ENCODE measurements at places on chromosomes 2 and 18. TPM values are rescaled to one million over a fixed set of nuclear protein-coding genes. Genes with fewer than 3 reads are reported as not detected.

GRCh38 chr2:12929758-12930157 is 213.0 kb downstream of the TRIB2 start:
- DNase-seq = no peak

Gene SERPINB12
- total RNA-seq = not detected

Gene GATA6
- total RNA-seq = 23.8 TPM

DNA sequence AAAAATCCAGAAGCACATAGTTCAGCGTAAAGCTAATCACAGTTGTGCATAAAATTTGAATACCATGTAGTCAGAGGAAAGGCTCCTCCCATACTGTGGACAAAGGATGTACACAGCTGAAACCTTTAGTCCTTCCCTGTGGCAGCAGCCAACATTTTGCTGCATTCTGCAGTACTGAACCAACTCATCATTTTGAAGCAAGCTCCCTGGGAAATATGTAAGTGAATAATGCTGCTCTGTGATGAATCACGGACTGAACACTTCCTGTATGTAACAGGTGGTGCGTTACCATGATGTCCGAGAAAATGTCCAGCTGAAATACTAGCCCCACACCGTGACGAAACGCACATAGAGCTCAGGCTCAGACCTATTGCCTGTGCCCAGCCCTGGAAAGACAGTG is 421.1 kb upstream of the RAB12 start:
- no peak for DNase-seq

DNA sequence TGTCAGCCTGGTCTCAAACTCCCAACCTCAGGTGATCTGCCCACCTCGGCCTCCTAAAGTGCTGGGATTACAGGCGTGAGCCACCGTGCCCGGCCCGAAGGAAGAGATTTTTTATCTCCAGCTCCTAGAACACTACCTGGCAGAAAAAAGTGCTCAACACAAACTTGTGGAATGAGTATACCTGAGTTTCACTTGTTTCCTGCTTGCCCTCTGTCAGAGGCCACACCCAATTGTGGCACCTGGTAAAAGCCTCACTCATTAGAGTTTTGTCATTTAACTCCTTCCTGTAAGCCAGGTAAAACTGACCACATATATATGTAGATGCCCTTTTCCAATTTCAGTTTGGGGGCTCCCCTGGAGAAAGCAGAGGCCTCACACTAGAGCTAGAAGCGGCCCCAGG is 42.2 kb upstream of the RTN4 start:
- DNase-seq = no peak

GRCh38 chr2:118569876-118570535 is 277.4 kb downstream of the EN1 start:
- no peak for DNase-seq

- no peak for DNase-seq
These were observed 68.1 kb downstream of the ANTXR1 start for GRCh38 chr2:69081001-69081580.

Gene FAM98A
- 47.9 TPM for total RNA-seq

DNA sequence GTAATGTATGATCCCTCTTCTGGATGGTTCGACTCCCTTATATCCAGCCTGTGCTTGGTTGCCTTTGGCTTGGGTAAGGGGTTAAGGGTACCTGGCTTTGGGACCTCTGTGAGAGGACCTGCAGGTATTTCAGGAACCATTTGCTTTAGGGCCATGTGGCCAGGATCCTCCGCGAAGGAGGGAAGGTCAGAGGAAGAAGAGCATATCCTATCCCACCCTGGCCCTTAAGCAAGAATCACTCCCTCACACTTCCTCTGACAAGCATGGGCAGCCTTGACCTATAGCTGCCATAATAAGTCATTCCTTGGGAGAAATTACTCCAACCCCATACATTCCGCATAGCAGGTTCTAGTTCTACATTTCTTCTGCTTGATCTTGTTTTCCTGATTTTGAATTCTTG is 59.1 kb upstream of the TXNDC2 start:
- no peak for DNase-seq

DNA sequence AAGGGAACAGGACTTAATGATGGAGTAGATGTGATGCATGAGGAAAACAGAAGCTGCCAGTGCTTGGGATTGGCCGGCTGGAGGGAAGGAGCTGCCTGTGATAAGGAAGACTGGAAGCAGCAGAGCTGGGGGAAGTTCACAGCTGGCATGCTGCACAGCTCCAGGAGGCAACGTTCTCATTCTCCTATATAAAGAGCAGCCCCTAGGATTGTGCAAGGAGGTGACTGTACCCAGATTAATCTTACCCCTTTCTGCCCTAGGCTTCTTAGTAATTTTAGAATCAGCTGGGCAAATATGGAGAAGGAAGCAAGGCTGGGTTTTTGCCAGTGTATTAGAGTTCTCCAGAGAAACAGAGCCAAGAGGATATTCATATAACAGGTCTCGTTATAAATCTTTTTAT is 155.8 kb downstream of the ALPK2 start:
- no peak for DNase-seq

- no peak for DNase-seq
These were observed 69.8 kb upstream of the WIPF1 start for GRCh38 chr2:174667250-174667860.

Gene GALM
- 13.0 TPM for total RNA-seq

- no peak for DNase-seq
These were observed 8.4 kb downstream of the SANBR start for GRCh38 chr2:61074100-61074499.

Gene G6PC2
- not detected for total RNA-seq

GRCh38 chr18:49874238-49874637 is 60.9 kb upstream of the ACAA2 start:
- DNase-seq = no peak

- no peak for DNase-seq
These were observed 206.1 kb downstream of the HAUS1 start for GRCh38 chr18:46310258-46310657.

DNA sequence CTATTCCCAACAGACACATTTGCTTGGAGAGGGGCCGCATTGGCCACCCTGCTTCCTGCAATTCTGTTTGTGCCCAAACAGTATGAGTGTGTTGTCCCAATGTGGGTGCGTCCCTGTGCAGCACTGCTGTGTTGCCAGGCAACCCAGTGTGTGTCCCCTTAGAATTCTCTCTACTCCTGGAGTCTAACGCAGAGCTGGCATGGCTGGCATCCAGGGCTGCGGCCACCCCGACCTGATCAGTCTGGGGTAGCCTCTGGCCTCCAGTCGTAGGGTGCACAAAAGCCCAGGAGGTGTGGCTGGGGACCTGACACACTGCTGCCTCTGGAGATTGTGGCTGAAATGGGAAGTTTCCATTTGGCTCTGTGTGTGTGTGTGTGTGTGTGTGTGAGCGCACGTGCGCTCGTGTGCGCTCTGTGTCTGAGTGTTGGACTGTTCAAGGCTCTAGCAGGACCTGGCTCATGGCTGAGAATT is 48.0 kb downstream of the TEX44 start:
- no peak for DNase-seq

Gene GTF2A1L
- not detected for total RNA-seq

DNA sequence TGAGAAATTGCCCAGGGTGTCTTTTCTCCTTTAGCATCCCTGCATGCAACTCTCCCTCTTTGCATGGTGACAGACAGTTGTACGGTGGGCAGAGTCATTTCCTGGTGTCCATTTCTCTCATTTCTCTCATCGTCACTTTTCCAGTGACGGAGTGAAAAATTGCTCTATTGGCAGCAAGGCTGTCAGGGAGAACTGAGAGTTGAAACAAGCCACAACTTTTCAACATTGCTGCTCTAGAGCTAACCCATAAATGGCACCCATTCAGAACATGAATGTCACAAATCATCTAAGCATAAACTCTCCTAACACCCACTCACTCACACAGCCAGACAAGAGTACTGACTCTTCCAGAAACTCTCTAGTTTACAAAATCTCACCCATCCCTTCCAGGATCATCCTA is 55.7 kb downstream of the ZC3H8 start:
- no peak for DNase-seq

DNA sequence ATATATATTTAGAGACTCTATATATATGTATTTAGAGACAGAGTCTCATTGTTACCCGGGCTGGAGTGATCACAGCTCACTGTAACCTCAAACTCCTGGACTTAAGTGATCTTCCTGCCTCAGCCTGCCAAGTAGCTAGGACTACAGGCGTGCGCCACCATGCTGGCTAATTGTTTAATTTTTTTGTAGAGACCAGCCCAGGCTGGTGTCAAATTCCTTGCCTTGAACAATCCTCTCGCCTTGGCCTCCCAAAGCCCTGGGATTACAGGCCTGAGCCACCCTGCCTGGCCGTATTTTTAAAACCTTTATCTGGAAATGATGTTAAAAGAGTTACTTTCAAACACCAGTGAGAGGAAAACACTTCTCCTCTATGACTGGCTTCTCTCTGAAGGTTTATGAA is 30.9 kb upstream of the PGAP1 start:
- DNase-seq = no peak

GRCh38 chr18:78021196-78021595 is 771.5 kb downstream of the GALR1 start:
- no peak for DNase-seq

DNA sequence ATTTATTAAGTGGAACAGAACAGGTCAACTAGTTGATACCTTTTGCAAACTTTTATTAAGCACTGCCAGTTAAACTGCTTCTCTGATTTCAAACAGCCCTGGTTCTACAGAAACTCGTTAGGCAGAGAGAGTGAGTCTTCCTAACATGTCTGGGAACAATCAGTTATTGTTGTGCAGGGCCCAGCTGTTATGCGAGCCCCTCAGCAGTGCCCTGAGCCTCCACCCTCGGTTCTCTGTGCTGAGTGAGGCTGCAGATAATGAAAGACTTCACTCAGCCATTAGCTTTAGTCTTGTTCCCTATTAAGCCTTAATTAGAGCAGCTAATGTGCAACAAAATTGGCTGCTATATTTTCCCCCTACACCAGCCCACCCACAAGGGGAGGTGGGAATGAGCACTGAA is 39.6 kb downstream of the KCTD18 start:
- DNase-seq = no peak

DNA sequence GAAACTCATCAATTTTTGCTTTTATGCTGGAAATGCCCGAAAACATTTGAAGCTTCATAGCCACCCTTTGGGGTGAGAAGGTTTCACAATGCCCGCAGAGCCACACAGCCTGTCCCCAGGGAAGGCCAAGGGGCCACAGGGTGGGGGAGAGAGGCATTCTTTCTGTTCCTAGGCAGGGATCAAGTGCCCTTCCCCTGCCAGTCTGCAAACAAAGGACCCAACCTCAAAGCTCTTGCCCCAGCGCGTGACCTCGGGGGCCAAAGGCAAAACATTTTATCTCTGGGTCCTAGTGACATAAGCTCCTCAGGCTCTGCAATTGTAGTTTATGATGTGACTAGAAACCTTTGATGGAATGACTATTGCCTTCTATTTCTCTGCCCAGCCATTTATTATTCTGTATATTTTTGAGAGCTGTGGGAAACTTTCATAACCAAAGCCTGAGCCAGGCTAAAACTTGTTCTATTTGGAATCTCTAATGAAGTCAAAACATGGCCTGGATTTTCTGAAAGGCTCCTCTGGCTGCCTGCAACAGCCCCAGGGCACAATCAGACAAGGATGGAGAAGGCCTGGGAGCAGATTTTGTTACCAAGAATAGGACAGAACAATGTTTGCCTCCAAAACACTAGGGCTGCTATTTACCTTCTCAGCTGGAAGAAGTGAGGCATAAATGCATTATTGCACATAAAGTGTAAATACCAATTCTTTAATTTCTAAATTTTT is 137.2 kb upstream of the KCTD1 start:
- DNase-seq = no peak

GRCh38 chr2:123179526-123179925 is 845.6 kb upstream of the CNTNAP5 start:
- no peak for DNase-seq

DNA sequence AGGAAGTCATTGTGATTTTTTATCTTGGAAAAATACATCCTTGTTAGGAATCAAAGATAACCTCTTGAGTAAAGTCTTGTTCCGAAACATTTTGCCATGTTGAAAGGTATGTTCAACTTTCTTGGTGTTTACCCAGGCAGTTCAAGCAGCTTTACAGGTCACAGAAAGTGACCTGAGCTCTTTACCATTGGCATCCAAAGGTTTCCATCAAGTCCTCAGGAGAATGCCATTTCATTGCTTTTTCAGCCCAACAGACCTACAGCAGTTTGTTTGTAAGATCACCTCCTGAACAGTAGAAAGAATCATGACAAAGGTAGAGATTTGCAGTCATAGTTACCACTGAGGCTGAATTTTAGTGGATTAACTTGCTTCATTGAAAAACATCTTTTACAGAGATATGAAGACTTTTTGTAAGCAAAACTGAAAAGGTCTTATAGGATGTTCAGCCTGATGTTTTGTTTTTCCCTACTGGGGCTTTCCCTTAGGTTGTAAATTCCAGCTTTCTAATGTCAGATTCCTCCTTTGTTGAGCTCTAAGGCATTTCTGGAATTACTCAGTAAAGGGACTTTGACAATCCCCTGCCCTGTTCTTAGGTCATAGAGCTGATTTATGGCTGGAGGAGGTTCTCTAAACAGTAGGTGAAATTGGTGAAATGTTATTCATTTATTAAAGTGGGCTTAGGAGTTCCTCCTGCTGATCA is 236.8 kb upstream of the RBMS1 start:
- DNase-seq = no peak

DNA sequence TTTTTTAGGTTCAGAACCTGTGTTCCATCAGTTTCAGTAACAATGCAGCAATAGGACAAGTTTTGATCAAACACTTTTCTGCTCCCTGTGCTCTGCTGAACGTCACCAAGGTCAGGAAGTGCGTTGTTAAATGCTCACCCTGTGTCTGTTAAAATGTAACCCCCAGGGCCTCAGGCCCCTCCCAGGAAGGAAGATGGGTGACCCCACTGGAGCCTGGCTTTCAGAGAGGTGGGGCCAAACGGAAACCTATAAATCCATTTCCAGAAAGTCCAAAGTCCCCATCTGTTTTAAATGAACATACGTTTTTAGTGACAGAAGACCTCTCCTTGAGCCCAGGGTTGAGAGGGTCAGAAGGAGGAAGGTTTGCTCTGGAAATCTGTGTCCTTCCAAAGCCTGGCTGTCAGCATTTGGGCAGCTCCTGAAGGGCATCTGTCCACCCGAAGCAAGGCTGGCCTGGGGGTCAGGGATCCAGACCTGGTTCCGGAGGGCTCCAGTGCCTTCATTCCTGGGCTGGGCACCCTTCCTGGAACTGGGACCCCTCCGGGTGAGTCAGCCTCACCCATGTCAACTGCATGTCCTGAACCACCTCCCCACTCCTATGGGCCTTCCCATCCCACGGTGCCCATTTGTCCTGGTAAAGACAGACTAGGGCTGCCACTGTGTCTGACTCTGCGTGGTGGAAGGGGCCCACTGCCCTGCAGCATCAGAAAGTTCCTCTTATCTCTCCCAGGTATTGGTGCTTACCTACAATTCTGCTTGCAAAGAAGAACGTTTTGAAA is 117.4 kb upstream of the COPS8 start:
- no peak for DNase-seq

Gene UGT1A10
- not detected for total RNA-seq

- DNase-seq = no peak
These were observed 11.6 kb upstream of the GREB1L start for GRCh38 chr18:21230436-21230835.

Gene SERPINB11
- not detected for total RNA-seq

DNA sequence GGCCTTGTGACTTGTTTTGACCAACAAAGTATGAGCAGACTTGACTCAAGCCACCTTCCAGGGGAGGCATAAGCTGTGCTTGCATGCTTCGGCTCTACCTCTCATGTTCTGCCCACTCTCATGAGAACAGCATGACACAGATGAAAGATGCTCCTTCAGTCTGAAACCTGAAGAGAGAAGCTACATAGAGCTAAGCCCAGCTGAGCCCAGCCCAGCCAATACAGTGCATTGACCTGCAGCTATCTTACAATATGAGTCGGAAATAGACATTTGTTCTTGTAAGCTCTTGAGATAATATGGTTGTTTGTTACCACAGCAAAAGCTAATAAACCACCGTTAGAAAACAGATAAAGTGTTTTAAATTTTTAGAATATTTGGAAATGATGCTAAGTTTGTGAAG is 426.7 kb upstream of the PKDCC start:
- no peak for DNase-seq

All from endothelial cell (in vitro differentiated cells).